ENCODE measurements at places on chromosomes 7 and 10.

DNA sequence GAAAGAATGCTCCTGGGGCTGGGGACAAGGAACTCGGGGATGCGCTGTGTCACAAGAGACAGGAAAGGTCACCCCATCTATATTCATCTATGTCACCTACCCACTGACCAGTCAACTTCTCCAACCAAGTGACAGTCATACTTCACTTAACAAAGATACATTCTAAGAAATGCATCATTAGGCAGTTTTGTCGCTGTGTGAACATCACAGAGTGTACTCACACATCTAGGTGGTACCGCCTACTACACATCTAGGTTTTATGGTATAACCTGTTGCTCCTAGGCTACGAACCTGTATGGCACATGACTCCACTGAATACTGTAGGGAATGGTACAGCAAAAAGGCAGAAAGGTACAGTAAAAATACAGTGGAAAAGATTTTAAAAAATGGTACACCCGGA lies 3.8 kb upstream of the ADAM12 start:
- DNase-seq: no peak

DNA sequence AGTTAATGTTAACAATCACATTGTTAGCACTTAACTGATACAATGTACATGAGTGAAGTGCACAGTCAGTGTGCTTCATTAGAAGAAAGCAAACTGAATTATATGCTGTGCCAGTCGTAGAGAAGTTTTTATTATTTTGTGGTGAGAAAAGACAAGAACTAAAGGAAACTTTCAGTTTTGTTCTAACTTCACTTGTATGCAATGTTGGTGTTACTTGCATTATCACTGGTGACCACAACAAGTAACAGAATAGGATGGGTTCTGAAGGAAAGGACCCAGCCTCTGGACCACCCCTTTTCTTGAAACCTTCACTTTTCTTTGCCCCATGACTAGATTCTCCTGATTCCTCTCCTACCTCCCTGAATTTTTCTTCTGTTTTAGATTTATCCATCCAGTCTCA lies 123.3 kb upstream of the GAD2 start:
- DNase-seq: no peak

DNA sequence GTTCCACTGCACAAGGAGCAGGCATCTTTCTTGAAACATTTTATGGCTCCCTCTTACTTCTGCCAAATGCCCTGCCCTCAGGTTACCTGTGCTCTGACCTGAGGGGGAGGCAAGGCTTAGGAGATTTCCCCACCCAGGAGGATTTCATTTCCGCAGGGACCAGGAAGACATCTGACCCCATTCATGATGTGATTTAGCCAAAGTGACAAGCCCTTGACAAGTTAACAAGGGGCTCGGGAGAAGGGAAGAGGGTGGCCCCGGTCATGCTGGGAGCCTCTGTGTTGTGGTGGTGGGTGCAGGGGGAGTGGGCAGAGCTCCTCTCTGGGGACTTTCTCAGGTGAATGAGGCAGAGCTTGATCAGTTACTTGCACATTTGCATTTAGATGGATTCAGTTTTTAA lies 18.9 kb downstream of the GIMAP5 start:
- peak; percentile 3 for DNase-seq

DNA sequence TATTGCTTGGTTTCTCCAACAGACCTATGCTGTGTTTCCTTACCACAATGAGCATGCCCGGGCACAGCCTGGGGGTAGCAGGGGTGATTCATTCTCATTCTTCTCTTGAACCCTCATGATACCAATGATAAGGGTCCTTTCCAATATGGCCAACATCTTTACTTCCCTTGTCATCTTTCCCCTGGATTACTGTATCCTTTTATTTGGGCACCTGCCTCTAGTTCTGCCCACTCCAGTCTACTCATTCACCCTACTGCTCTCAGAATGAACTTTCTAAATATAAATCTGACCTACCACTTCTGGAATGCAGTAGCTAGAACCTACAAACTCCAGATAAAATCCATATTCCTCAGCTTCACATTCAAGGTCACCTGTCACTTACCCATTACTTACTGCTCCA lies 26.4 kb upstream of the ITPRID1 start:
- DNase-seq: no peak

DNA sequence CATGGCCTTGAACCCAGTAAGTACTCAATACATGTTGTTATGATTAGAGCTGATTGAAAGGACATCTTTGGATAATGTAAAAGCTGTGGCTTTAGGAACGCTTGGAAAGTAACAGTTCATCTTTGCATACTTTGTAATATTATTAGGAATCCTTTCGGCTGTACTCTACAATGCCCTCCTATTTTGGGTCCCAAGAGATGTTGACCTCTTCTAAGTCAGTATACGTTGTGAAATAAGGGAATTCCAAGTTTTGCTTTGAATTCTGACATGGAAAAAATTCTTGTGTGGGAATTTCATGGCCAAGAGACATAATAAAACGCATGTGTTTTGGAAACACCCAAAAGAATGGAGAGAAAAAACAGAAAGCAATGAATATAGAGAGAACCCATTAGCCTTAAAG lies 7.7 kb downstream of the AGR3 start:
- no peak for DNase-seq

GRCh38 chr10:95337423-95338160 lies 46.8 kb upstream of the PDLIM1 start:
- DNase-seq: no peak

GRCh38 chr7:46152696-46153095 lies 231.6 kb upstream of the IGFBP3 start:
- no peak for DNase-seq

GRCh38 chr10:47294501-47294900 lies 5.5 kb upstream of the GDF10 start:
- no peak for DNase-seq

DNA sequence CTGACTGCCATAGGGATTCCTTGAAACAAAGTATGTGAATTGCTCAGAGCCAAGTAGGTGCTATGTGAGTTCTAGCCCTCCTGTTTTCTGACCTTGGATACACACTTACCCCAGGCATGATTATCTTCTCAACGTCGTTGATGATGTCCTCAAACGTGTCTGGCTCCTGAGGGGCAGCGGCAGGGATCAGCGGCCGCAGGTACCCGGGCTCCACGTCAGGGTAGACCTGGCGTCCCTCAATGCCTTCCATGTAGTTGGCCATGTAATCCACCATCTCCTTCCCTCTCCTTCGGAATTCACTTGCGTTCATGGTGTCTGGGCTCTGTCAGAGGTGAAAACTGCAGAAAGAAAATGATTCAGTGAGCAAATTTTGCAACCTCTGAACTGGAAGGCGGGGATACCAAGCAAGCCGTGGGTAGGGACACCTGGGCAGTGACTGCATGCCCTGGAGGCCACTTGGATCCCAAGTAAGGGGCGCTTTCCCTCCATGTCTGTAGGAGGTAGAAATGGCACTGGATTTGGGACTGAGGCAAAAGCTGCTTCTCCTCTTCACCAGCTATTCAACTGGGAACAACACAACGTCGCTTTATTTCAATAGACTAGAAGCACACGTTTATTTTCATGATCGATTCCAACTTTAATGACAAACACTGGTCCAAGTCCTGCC lies 21.3 kb downstream of the DDC start:
- no peak for DNase-seq

DNA sequence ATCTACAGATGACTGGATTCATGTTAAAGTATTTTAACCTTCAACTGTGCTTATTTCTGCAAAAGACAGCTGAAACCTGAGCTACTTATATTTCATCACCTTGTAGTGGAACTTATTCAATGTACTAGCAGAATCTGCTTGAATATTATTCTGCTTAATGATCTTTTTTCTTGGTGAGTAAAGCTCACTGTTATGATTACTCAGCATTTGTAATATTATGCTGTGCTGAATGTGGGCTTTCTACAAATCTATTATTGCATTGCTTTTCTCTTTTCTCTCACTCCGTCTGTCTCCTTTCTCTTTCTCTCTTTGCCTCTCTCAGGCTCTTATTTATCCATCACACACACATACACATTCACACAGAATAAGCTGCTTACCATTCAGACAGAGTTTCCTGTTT lies 98.7 kb upstream of the TMEM196 start:
- no peak for DNase-seq

- peak; percentile 27 for DNase-seq
Observed at GRCh38 chr10:22617516-22617915, 96.9 kb downstream of the PIP4K2A start.

DNA sequence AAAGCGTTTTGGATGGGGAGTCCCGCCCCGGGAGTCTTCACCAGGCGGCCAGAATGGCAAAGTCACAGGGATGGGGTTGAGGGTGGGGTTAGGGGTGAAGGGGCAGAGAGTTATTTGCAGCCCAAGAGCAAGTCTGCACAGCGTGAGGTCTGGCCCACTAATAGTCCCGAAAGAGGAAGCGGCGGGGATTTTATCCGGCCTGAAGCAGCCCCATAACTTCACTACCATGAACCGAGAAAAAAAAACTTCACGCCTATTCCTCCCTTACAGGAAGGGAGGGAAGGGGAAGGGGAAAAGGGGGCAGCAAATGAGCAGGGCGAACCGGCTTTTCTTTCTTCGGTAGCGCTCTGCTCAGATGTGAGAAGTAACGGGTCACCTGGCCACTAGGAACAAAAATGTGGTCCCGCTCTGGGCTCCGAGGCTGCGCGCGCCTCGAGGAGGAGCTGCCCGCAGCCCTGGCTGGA lies 712 bp downstream of the ITPRIP start:
- DNase-seq: peak; percentile 31

- peak; percentile 43 for DNase-seq
Observed at GRCh38 chr10:125193306-125193877, 33.0 kb upstream of the CTBP2 start.

DNA sequence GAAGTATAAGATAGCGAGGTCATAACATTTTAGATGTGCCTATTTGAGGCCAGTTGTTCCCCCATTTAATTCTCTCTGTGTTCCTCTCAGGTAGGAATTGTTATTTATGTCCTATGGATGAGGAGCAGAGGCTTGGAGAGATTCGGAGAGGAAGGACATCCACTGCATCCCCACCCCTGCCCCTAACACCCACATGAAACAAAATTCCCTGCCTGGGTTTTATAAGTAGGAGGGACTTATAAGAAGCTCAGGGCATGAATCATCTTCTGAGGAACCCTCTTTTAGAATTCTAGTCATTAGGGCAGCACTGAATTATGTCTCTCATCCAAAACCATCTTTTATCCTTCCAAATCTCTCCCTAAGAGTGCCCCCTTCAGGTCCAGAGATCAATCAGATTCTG lies 5.0 kb downstream of the CHAT start:
- no peak for DNase-seq

DNA sequence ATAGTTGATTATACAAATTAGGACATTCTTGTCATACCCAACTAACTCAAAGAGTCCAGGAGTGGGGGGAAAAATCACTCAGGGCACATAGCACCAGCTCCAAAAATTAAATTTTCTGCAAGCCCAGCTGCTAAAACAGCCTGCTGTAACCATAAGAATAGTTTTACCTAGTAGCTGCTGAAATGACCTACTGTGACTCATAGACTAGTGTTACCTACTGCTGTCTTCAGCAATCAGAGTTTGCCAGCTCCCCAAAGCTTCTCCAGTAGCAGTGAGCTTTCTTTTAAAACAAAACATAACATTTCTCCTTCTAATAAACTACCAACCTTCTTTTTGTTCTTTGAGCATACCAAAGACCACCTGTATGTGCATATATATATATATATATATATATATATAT lies 4.2 kb upstream of the ARHGAP12 start:
- no peak for DNase-seq

GRCh38 chr10:51800121-51800520 lies 100.7 kb upstream of the CSTF2T start:
- no peak for DNase-seq

- DNase-seq: peak; percentile 6
Observed at GRCh38 chr7:74379938-74380337, 73.8 kb upstream of the GTF2IRD1 start.

DNA sequence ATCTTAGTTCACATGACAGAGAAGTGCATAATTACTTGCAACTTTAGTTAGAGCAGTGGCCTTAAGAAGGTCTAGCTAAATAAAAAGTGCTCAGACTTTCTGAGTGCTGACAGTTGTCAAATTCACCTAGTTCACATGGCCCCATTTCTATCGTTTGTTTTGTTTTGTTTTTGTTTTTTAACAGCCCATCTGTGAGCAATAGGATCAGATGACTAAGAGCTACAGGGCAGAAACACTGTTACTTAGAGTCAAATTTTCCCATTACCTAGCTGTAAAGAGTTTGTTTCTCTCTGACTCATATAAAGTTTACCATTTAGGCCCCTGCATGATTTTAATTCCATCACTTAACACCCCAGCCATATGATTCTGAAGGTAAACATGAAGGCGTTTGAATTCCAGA lies 18.8 kb downstream of the CAV1 start:
- no peak for DNase-seq

GRCh38 chr10:15141136-15142054 lies 27.1 kb downstream of the NMT2 start:
- no peak for DNase-seq

- no peak for DNase-seq
Observed at GRCh38 chr10:103553743-103554487, 60.4 kb downstream of the NEURL1 start.

Data from K562 (cell line).